ENCODE measurements at places on chromosomes 7 and 10. TPM values are rescaled to one million over a fixed set of nuclear protein-coding genes. Genes with fewer than 3 reads are reported as not detected.

The GTF2IRD1 gene
- 34.3 TPM for total RNA-seq

The TLX1 gene
- not detected for total RNA-seq

The GPNMB gene
- 1.2 TPM for total RNA-seq

The SYCE1 gene
- not detected for total RNA-seq

The METTL27 gene
- total RNA-seq: 13.5 TPM

The SVOPL gene
- total RNA-seq: 1.4 TPM

The PGAM2 gene
- 8.7 TPM for total RNA-seq

The ABCC2 gene
- total RNA-seq: 0.46 TPM

The TMEM213 gene
- not detected for total RNA-seq

The ATP6V0A4 gene
- 0.90 TPM for total RNA-seq

The MET gene
- 5.5 TPM for total RNA-seq

The CYP26C1 gene
- 0.42 TPM for total RNA-seq

The GPR141 gene
- total RNA-seq: 0.55 TPM

All from H9 (cell line).